T1000 (cell line): ENCODE measurements at places on chromosomes 4 and X.

DNA sequence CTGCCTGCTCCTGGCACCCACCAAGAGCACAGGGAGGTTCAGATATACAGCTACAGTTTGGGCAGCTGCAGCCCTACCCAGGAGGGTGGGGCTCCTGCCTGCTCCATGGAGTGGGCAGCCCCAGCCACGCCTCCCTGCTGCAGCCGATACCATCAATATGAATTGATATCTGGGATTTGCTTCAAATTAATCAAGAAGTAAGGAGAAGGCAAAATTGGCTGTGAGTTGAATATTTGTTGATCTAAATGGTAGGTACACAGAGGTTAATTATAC is 31.2 kb upstream of the ZNF280C start:
- DNase-seq, result no peak

- no peak for DNase-seq
These were observed 550.0 kb downstream of the RAPGEF2 start for GRCh38 chr4:159652871-159653270.

GRCh38 chr4:113483131-113483530 is 278.4 kb downstream of the CAMK2D start:
- no peak for DNase-seq

- no peak for DNase-seq
These were observed 57.7 kb upstream of the PASD1 start for GRCh38 chrX:151505796-151506195.

DNA sequence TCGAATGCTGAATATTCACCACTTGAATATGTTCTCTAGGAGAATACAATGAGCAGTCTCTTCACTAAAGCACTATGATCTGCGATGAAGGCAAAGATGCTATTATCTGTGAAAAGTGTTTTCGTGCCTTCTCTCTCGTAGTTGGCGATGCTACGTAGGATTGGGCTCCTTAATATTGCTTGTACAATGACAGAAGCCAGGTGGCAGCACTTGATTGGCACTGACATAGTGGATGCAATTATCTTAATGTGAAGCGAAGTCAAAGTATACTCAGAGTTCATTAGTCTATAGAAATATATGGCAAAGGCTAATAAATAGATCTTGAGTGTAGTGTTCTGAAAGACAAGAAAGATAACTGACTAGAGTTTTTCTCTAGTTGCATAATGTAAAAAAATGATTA is 1135.7 kb upstream of the AGA start:
- no peak for DNase-seq

- DNase-seq, result no peak
These were observed 279.0 kb upstream of the TACR3 start for GRCh38 chr4:103998756-103999155.
